Uterus (tissue), 4 donors: ENCODE measurements at places on chromosomes 5 and 9. TPM values are rescaled to one million over a fixed set of nuclear protein-coding genes. Genes with fewer than 3 reads are reported as not detected.

- H3K36me3 ChIP-seq, result no peaks in the 10 kb centered on the region
- H3K4me3 ChIP-seq, result no peak overlapping the region
- no peaks in the 10 kb centered on the region for H3K27me3 ChIP-seq
- DNase-seq, result no peak
Measured at GRCh38 chr5:14167211-14167845, 24.2 kb downstream of the TRIO start.

DNA sequence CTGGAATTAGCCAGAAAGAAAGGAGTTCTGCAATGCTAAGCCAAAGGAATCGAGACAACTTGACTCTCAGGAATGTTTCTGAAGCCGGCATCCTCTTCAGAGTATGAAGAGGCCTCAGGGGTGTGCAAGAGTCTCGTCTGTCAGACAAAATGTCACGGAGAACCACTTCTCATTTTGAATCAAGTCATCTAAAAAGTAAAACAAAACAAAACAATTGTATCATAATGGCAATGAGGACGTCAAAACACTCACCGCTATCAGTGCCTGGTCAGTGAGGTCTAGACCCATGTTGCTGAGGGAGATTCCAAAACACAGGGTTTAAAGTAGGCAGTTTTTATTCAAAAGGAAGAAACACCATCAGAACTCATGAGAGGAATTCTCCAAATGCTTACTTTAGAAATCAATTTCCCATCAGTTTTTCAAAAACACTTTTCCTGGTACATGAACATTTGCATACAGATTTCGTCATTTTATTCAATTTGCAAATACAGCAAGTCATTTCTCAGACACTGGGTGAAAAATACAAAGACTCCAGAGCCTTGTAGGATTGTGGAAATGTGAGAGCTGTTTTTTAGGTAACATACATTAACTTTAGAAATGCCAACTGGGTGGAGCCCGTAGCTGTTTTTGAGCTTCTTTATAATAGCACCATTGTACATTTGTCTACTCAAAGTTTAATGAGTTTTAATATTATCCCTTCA lies 89.5 kb upstream of the MAP3K1 start:
- H3K27me3 ChIP-seq, result no peaks in the 10 kb centered on the region
- H3K27ac ChIP-seq, result no peak overlapping the region
- no peaks in the 10 kb centered on the region for H3K36me3 ChIP-seq
- H3K4me3 ChIP-seq, result no peak overlapping the region
- no peak for DNase-seq
- H3K4me1 ChIP-seq, result no peaks in the 10 kb centered on the region

DNA sequence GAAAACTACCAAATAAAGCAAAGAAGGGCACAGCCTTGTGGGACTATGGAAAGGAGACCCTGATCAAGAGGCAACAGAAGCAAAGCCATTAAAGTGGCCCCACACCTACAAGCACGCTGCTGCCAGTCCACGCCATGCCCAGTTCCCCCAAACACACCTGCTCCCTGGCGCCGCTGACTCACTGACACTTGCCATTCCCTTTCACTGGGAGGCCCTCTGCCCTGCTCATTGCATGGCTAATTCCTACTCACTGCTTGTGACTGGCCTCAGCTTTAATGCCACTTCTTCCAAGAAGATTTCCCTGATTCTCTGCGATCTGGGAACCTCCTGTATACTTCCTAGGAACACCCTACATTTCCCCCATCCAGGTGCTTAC lies 71.2 kb upstream of the TAF1L start:
- H3K27ac ChIP-seq, result no peak overlapping the region
- DNase-seq, result no peak
- H3K4me1 ChIP-seq, result no peaks in the 10 kb centered on the region
- H3K36me3 ChIP-seq, result no peaks in the 10 kb centered on the region

CBY3 gene
- total RNA-seq, result not detected

ANKRD31 gene
- total RNA-seq, result not detected

DNA sequence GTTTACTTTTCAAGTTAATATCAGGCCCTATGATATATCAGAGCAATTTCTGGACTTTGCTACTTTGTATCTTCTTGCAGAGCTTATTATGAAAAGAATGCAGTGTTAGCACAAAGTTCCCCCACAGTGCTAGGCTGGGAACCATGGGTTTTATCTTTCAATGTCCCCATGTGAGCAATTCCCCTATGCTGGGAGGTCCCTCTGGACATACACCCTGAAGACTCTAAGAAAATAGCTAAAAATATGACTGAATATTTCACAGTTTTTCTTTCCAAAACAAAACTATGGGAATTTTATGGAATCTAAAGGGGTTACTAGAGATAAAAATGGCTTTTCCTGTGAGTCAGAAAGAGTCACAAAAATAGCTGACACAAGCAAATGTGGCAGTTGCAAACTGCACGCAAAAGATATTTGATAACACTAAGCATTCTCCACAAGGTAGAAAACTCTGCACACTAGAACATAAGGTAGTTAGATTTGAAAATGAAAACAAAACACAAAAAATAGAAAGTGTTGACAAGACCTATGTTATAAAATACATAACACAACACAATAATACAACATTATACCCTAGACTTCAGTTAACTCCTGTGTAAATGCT lies 487.5 kb upstream of the GRIN3A start:
- DNase-seq, result no peak
- no peaks in the 10 kb centered on the region for H3K4me1 ChIP-seq
- no peak overlapping the region for H3K27ac ChIP-seq

DNA sequence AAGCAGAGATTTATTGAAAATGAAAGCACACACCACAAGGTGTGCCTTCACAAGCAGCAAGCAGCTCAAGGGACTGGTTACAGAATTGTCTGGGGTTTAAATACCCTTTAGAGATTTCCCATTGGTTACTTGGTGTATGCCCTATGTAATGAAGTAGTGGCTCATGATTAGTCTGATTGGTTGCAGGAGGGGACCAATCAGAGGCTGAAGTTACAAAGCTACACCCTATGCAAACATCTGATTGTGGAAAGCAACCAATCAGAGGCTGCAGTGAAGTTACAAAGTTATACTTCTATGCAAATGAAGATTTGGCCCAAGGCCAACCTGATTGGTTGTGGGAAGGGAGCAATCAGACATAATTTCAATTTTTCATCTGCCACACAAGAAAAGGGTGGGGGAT lies 119.9 kb downstream of the C9orf152 start:
- H3K36me3 ChIP-seq, result no peaks in the 10 kb centered on the region
- H3K27ac ChIP-seq, result no peak overlapping the region
- no peak for DNase-seq

DNA sequence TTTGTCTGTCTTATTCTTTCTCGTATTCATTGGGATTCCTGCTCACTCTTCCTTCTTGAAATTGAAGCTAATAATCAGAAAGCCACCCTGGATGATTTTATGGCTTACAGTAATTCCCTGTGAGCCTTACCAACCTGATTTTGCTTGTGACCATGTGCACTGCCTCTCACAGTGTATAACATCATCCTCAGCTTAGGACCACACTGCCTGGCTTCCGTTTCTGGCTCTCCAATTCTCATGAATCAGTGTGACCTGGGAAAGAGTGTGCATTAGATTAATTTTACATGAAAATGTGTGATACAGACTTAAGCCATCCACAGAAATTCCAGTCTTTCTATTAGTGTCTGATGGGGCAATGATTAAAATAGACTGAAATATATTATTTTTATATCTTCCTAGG lies 126.8 kb upstream of the DMRT1 start:
- peak overlapping the region; percentile 93 for H3K27ac ChIP-seq
- H3K4me1 ChIP-seq, result peaks cover 5% of the 10 kb centered on the region
- H3K4me3 ChIP-seq, result no peak overlapping the region
- H3K36me3 ChIP-seq, result no peaks in the 10 kb centered on the region
- no peaks in the 10 kb centered on the region for H3K27me3 ChIP-seq

- peaks cover 3% of the 10 kb centered on the region for H3K4me1 ChIP-seq
- no peaks in the 10 kb centered on the region for H3K27me3 ChIP-seq
- H3K36me3 ChIP-seq, result no peaks in the 10 kb centered on the region
- peak; percentile 37 for DNase-seq
- no peak overlapping the region for H3K27ac ChIP-seq
Measured at GRCh38 chr5:144203750-144204596, 33.3 kb downstream of the KCTD16 start.

- H3K27ac ChIP-seq, result no peak overlapping the region
- DNase-seq, result no peak
- no peaks in the 10 kb centered on the region for H3K36me3 ChIP-seq
- no peak overlapping the region for H3K4me3 ChIP-seq
- no peaks in the 10 kb centered on the region for H3K4me1 ChIP-seq
- H3K27me3 ChIP-seq, result no peaks in the 10 kb centered on the region
Measured at GRCh38 chr9:69371001-69371400, 46.0 kb downstream of the ENTREP1 start.

DNA sequence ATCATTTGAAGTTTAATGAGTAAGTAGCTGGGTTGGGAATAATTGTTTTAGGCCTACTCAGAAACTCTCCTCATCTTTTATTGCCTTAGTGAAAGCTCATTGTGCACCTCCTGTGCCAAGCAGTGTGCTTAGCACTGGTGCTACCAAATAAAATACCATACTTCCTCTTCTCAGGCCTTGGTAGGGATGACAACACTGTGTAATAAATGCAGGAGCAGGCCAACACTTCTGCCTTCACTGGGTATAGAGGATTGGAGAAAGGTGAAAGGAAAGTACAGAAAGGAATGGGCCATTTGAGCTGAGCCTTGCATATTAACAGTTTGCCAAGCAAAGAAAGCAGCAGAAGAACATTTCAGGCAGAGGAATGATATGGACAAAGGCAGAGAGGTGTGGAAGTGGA lies 285.7 kb downstream of the NR3C1 start:
- H3K4me3 ChIP-seq, result no peak overlapping the region
- no peaks in the 10 kb centered on the region for H3K27me3 ChIP-seq
- no peak overlapping the region for H3K27ac ChIP-seq
- no peaks in the 10 kb centered on the region for H3K4me1 ChIP-seq
- no peaks in the 10 kb centered on the region for H3K36me3 ChIP-seq
- no peak for DNase-seq

PCDHGA5 gene
- 1.8 TPM for total RNA-seq

RNF180 gene
- 21.3 TPM for total RNA-seq

ADRA1B gene
- total RNA-seq, result 1.2 TPM

GAPVD1 gene
- total RNA-seq, result 41.0 TPM

DNA sequence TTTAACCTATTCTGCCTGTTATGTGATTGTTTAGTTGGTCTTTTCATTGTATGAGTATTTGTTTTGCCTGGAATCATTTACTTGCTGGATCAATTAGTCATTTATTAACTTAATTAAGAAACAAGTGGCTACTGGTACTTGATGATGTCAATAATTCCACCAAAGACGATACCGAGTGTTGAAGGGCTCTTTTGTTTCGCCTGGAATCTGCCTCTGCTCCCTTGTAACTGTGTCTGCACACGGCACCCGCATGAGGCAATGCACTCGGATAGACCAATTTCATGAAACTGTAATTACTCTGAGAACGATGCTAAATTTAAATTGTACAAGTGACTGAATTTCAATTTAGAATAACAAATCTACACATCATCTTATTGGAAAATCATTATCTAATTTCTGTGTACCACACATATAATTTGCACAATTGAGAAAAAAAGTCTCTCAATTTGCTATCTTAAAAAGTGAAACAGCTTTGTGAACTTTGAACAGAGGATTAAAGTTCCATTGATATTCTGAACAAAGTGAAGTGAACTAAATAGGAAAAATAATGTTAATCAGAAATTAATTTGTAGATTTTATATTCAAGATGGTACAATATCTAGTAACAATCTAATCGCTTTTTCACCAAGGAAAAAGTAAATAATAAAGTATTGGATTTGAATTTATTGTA lies 143.2 kb downstream of the CTNND2 start:
- no peaks in the 10 kb centered on the region for H3K4me1 ChIP-seq
- H3K27me3 ChIP-seq, result no peaks in the 10 kb centered on the region
- no peak overlapping the region for H3K27ac ChIP-seq
- no peaks in the 10 kb centered on the region for H3K36me3 ChIP-seq
- H3K4me3 ChIP-seq, result no peak overlapping the region
- DNase-seq, result no peak

OCLN gene
- total RNA-seq, result 3.9 TPM

PROB1 gene
- total RNA-seq, result 1.7 TPM

- H3K27me3 ChIP-seq, result no peaks in the 10 kb centered on the region
- H3K4me3 ChIP-seq, result no peak overlapping the region
- no peak for DNase-seq
- no peaks in the 10 kb centered on the region for H3K4me1 ChIP-seq
Measured at GRCh38 chr5:30502277-30502676, 691.2 kb upstream of the CDH6 start.

DNA sequence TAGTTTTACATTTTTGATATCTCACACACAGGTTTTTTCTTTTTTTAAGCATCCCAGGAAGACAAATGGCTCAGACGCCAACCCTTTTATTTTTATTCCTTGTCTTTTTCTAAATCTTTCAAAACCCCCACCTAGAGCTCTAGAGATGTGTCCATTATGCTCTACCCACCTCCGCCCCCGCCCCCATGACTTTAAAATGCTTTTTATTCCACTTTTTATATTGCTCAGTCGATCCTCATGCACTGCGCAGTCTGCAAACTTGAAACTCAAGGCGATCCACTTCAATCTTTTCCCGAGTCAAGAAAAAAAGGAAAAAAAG lies 411 bp upstream of the MAT2B start:
- H3K27me3 ChIP-seq, result no peaks in the 10 kb centered on the region
- H3K36me3 ChIP-seq, result no peaks in the 10 kb centered on the region
- DNase-seq, result no peak
- peak overlapping the region; percentile 71 for H3K4me3 ChIP-seq

GRCh38 chr9:87109231-87109631 lies 161.9 kb upstream of the GAS1 start:
- no peaks in the 10 kb centered on the region for H3K36me3 ChIP-seq
- DNase-seq, result no peak
- H3K4me1 ChIP-seq, result no peaks in the 10 kb centered on the region
- no peaks in the 10 kb centered on the region for H3K27me3 ChIP-seq

TBCA gene
- 178 TPM for total RNA-seq

ADAMTS13 gene
- total RNA-seq, result 3.8 TPM

DNM1 gene
- 5.0 TPM for total RNA-seq

GRCh38 chr9:35203528-35203927 lies 41.7 kb downstream of the UNC13B start:
- no peaks in the 10 kb centered on the region for H3K27me3 ChIP-seq
- H3K27ac ChIP-seq, result no peak overlapping the region
- DNase-seq, result no peak
- no peaks in the 10 kb centered on the region for H3K36me3 ChIP-seq
- H3K4me3 ChIP-seq, result no peak overlapping the region

DNA sequence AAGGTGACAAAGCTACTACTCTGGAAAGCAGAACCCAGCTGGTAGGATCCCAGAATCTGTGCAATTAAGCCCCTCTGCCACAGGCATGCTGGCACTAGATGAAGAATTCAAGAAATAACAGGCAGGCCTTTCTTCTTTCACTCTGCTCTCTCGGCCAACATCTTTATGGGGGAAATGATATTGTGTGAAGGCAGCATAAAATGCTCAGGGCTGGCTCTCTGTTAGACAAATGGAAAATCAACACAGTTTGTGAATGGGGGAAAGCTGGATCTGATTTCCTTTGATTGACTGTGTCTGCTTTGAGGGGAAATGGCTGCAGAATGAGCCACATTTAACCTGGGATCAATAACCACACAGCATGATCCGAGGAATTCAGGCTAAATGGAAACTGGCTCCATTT lies 29.1 kb upstream of the AKNA start:
- DNase-seq, result no peak
- no peak overlapping the region for H3K27ac ChIP-seq
- H3K27me3 ChIP-seq, result no peaks in the 10 kb centered on the region

GRCh38 chr5:77751328-77752023 lies 24.7 kb downstream of the TBCA start:
- H3K4me3 ChIP-seq, result no peak overlapping the region
- no peaks in the 10 kb centered on the region for H3K4me1 ChIP-seq
- no peak overlapping the region for H3K27ac ChIP-seq
- H3K36me3 ChIP-seq, result no peaks in the 10 kb centered on the region
- DNase-seq, result no peak
- no peaks in the 10 kb centered on the region for H3K27me3 ChIP-seq
